Sigmoid colon (tissue), 7 donors: ENCODE measurements at places on chromosomes 5 and 9. TPM values are rescaled to one million over a fixed set of nuclear protein-coding genes. Genes with fewer than 3 reads are reported as not detected.

The FOXI1 gene
- total RNA-seq = not detected

The PCDHAC1 gene
- 1.7 TPM for total RNA-seq

The PDE8B gene
- total RNA-seq = 2.9 TPM

DNA sequence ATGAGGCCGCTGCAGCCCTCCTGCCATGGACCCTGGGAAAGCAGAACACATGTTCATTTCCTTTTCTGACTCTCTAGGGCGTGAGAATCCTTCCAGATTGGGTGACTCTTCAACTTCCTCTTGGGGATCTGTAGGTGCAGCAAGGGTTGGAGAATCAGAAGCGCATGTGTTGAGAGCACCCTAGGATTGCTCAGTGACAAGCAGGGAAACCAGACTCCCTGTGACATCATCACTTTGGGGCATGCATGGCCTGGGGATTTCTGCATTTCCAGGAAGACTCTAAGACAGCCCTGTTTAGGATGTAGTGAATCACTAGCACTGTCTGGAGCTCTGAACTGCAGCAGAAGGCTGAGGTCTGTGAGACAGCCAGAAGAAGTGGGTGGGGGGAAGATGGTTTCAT lies 15.1 kb upstream of the LCP2 start:
- DNase-seq = no peak

GRCh38 chr9:117454711-117455110 lies 39.9 kb upstream of the ASTN2 start:
- no peak for DNase-seq

GRCh38 chr5:180136630-180137381 lies 65.2 kb upstream of the RNF130 start:
- DNase-seq = peak; percentile 50

DNA sequence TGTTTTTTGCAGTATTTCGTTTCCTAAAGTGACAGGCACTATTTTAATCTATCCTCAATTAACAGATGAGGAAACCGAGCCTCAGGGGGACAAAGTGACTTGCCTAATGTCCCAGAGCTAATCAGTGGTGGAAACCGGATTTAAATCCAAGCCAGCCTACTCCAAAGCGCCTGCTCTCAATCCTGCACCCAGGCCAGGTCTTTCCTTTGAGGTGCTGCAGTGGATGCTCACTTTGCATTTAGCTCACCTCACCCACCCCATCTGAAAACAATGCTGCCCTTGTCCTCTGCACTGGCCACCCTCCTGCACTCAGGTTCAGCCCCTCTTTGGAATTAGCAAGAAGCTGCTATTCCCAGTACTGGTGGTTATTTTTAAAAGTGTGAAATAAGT lies 16.0 kb downstream of the ANGPTL2 start:
- no peak for DNase-seq

GRCh38 chr5:89087551-89088318 lies 204.8 kb upstream of the MEF2C start:
- DNase-seq = no peak

GRCh38 chr9:2955575-2955974 lies 111.7 kb upstream of the PUM3 start:
- DNase-seq = no peak

GRCh38 chr5:139273322-139273571 lies 20.3 kb upstream of the MATR3 start:
- DNase-seq = no peak

DNA sequence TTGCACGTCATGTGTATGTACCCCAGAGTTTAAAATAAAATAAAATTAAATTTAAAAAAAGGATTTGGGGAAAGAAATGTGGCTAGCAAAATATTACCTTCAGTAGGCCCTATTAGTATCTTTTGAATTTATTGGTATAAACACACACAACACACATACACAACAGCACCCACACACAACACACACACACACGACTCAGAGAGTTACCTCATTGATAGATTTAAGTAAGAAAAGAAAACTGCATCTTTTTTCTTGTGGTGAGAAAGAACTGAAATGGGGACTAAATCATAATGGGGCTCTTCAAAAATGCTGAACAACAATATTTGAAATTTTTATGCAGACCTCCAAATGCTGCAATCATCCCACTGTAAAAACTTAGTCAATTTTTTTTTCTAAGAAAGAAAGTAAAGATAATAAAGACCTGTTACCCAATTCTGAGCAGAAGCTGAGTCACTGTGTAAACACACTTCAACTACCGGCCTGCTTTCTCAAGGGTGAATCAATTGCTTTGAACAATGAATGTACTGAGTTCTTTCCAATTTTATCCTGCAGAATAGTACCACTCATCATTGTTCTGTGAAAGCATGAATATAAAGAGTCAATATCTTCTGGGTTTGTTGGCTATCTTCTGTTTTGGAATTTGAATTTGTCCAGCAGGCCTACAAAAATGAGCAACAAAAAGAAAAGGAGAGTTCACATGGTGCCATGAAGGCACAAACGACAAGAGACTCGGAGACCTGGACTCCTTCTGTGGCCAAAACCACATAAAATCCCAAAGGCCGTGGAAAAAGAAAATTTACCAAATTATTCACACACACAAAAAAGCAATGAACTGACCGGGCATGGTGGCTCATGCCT lies 57.9 kb upstream of the CCNG1 start:
- DNase-seq = no peak

DNA sequence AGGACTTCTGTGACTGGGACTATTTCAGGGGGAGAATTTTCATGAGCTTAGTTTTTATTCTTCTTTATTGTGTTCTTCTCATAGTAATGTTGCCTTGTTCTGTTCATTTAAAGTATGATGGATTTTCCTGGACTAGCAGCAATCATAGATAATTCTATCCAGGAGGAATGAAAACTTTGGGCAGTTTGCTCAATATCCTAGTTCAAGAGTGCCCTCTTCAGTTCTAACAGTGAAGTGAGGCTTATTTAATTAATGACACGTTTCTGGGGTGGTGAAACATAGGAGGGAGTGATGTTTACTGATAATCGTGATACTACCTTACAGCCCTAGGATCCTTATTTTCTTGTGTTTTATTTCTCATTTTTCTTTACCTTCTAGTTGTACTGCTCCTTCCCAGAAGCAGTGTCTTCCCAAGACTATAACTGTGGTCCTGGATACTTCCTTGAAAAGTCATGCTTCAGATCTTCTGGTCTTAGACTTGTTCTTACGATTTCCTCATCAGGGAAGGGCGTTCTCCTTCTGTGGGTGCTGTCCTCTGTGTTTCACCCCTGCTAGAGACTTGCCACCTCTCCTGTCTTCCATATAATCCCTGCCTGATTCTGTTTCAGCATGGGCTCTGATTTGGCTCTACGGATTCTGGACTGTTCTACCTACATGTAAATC lies 57.4 kb downstream of the CFAP95 start:
- DNase-seq = no peak

The NR2F1-AS1 gene
- total RNA-seq = 8.9 TPM

DNA sequence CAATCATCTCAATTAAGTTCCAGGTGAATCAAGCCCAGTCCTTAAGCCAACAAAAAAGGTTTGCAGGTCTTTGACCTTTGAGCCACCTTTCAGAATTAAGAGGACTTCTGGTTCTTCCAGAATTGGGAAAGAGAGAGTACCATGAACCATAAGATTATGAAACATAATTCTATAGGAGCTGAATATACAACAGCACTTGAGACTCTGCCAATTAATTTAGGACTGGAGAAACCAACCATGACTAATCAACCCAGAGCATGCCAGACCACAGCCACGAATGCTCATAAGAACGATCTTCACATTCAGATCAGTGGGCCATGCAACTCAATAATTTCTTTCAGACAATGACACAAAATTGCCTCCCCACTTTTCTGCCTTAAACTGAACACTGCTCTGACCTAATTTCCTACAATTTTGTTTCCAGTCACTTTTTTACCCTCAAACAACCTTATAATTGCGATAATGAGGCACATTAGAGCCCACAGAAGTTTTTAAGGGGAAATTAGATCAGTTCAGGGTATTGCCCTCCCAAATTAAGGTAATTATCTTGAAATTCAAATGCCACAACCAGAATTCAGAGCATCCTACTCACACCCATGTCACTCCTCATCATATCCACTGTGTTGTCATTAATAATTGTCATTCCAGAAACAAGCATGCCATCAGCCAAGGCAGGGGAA lies 213.4 kb downstream of the ATPSCKMT start:
- DNase-seq = no peak

The NFIL3 gene
- 42.6 TPM for total RNA-seq

DNA sequence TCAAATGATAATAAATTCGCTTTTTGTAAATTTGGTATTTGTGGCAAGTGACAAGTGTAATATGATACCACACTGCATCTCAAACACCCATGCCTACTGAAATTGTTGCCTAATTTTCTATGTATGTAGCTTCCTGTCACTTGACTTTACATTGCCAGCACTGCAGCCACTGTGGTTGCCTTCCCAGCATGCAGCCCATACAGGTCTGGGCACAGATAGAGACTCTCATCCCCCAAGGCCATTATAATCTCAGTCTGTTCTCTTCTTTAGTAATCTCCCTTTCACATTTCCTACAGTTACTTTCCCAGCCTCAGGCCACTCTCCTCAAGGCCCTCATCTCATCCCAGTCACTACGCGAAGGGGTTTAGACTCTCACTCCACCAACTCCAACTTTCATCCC lies 1200.6 kb downstream of the PTPRD start:
- no peak for DNase-seq

DNA sequence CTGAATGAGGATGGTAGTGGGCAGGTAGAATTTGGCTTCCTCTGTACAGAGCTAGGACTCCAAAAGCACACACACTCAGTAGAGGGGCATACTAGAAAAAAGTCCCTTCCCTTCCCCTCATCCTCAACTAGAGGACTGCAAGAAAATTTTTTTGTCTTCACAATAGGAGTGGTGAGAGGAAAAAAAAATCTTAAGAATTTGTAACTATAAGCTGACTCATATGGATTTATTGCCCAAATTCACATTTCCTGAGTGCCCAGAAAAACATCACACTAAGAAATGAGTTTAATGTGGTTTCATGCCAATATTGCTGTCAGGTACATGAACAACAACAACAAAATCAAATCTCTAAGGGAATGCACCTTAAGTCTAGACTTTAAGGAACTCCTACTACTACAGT lies 43.7 kb downstream of the RANBP6 start:
- no peak for DNase-seq

The HRH2 gene
- 3.8 TPM for total RNA-seq
